ENCODE measurements at places on chromosomes 1 and 21.

- DNase-seq = peak; percentile 93
These were observed 76.3 kb downstream of the MORN1 start for GRCh38 chr1:2314803-2315673.

- no peak for DNase-seq
These were observed at the start of gene PLEKHG5 for GRCh38 chr1:6491480-6491962. Gene PLEKHG5 (minus strand): TSS chr1:6491667. CDS start chr1:6477571, 14,096 bp downstream.

DNA sequence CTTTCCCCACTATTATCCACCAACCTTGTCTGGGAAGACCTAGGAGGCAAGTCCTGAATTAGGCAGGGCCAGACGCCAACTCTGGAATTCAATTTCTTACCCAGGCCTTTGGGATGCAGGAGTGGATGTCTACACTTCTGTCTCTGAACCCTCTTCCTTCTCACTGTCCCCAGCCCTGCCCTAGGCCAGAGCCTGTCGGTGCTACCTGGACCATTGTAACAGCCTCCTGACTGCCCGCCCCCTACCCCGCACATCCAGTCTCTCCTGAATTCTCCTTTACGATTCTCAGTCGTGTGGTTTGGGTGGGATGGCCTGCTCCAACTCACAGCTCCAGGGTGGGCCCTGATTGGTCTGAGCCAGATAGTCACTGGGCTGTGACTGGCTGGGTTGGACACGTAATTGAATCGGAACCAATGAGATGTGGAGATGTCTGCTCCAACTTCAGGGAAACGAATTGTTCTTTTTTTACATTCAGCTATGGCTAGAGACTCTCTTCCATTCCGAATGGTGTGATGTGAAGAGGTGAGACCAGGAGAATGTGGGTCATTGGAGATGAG lies 304.6 kb downstream of the PTPRU start:
- DNase-seq = no peak

- no peak for DNase-seq
These were observed 4.4 kb downstream of the FOXD3 start for GRCh38 chr1:63326473-63327380.

DNA sequence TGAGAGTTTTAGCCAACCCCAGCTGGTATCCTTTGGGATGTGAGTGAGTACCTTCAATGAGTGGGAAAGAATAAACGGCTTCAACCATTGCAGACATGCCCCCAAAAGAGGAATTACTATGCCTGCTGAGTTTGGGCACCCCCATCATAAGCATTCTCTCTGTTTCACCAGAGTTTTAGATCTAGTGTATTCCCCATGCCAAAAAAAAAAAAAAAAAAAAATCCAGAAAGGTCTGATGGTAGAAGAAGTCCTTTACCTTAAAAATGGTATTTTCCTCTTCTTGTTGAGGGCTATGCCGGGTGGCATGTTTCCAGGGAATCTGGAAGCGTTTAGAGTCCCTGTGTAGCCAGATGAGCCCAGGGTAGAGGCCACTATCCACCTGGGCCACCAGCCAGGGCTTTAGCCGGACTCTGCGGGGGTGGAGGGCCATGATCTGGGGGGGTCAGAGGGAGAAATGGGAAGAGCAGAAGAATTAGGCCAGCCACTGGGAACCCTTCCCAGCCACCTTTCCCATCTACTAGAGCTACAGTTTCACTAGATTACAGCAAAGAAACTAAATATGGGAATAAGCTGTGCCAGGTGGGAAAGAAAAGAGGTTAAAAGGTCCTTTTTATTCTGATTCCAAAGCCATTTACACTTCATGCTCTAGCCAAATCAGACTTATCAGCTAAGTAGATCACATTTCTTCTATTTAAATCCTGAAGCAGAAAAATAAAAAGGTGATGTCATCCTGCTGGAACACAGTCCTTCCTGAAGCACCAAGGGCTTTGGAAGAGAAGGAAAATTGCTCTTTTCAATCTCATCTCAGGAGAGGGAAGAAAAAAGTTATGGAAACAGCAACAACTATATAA lies 4.7 kb downstream of the IRF6 start:
- DNase-seq = no peak

DNA sequence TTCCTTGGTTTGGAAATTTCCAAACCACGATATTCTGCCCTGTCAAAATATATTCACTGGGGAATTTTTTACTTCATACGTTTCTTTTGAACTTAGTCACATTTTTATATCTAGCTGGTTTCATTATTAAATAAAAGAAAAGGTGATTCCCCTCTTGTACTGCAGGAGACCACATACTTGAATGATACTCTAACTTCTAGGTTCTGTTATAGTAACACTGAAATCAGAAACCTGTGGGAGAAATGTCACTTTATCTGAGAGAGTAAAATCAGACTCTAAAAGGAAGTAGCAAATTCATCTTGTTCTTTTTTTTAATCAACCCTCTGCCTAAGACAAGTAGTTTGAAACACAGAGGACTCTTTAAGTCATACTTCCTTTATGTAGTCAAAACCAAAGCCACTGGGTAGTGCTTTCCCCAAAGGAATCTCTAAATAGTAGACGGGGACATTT lies 34.4 kb downstream of the MRPL39 start:
- DNase-seq = no peak
